ENCODE measurements at places on chromosomes 13 and 19.
A peak's percentile ranks its signal among the peaks of the same experiment; 100 is the strongest.

GRCh38 chr19:23512151-23512925, 117.1 kb upstream of the ZNF91 start:
- DNase-seq: no peak

- no peak for DNase-seq
Measured at GRCh38 chr13:85521657-85522056, 277.6 kb downstream of the SLITRK6 start.

- no peak for DNase-seq
Measured at GRCh38 chr19:39727070-39727800, 10.6 kb downstream of the CLC start.

GRCh38 chr19:58058467-58058866, 615 bp upstream of the ZNF135 start:
- DNase-seq: no peak

DNA sequence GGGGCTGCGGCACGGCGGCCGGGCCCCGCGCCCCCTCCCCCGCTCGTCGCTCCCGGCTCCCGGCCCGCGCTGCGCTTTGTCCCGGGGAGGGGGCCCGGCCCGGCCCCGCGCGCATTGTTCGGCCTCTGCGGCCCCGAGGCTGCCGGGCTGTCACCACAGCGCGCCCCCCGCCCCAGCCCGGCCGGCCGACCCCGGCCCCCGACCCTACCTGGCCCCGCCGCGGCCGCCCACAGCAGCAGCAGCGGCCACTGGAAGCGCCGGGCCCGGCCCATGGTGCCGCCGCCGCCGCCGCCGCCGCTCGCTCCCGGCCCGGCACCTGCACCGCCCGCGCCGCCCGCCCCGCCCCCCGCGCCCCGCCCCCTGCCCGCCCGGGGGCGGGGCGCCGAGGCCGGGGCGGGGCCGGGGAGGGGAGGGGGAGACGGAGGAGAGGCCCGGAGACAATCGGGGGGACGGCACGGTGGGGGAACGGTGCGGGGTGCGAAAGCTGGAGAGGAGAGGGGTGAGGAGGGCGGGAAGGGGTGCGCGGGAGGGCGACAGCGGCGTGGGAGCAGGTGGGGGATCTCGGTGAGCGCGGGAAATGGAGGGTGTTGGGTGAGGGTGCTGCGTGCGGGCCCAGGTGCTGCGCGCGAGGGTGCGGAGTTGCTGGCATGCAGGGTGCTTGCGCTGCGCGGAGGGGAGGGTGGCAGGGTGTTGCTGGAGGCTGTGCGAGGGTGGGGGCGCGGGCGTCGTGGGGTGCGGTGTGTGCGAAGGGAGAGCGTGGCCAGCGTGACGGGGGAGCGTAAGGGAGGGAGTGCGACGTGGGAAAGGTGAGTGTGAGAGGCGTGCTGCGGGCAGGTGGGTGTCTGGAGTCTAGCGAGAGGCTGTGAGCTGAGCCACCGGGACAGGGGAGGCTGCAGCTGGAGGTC, at the start of gene CADM4:
TSS of gene CADM4 (minus strand) at position 332 of the 905 bp plus-strand sequence. CDS start at position 272, 60 bp downstream.
- DNase-seq: no peak

- DNase-seq: no peak
Measured at GRCh38 chr19:49165865-49166301, 8.3 kb downstream of the TRPM4 start.

DNA sequence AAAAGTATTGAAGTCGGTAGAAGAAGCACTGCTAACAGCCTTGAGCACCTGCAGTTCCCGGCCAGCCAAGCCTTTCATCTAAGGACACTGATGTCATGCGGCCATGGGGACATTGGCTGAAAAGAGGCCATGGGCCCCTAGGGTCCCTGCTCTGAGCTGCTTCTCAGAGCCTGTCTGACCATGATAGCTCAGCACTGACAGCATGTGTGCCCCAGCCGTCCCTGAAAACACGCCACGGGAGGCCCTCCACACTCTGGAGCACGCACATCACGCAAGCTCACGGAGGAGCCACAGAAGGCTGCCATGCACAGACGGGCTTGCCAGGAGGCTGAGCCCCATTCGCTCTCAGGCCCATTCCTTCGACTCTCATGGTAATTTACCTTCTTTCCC, 51.8 kb downstream of the MLLT1 start:
- DNase-seq: no peak

DNA sequence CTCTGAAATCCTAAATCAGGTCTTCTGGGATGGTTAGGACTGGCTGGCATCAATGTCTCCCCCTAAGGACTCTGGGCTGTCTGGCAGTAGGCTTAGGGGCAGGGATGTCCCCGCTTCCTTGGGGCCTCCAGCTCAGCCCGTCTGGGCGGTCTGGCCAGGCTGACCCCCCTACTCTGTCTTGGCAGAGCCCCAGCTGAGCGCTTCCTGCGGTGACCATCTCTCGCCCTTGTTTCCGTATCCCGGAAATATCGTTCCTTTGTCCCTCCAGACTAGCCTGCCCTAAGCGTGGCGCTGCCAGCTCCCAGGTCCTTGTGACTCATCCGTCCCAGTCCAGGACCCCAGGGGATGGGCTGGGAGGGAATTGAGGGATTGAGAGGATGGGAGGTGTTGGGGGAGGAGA, 11.3 kb downstream of the GTPBP3 start:
- DNase-seq: peak; percentile 56

DNA sequence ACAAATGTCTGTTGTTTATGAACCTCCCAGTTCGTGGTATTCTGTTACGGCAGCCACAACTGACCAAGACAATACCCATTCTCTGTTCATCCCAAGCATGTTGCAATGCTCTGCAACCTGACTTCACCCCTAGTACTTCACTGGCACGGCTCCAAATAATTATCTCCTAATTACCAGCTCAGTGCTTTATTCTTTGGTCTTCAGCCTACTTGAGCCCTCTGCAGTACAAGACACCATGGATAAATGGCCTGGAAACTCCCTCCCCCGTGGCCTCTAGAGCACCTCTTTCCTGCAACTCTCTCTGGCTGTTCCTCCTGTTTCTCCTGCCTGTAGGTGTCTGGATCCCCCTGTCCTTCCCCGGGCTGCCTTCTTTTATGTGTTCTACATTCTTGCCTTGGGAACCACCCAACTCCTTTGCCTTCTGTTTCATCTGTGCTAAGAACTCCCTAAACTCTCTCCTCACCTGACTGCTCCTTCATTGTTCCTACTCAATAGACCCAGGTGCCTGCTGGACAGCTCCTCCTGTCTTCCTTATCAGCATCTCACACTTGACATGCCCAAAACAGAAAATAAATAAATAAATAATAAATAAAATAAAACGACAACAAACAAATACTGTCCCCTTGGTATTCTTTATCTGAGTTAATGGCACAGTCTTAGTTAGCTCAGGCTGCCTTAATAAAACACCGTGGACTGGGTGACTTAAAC, 200.4 kb upstream of the IPO5 start:
- DNase-seq: no peak

GRCh38 chr19:55546822-55547614, 1.7 kb upstream of the SBK3 start:
- no peak for DNase-seq

DNA sequence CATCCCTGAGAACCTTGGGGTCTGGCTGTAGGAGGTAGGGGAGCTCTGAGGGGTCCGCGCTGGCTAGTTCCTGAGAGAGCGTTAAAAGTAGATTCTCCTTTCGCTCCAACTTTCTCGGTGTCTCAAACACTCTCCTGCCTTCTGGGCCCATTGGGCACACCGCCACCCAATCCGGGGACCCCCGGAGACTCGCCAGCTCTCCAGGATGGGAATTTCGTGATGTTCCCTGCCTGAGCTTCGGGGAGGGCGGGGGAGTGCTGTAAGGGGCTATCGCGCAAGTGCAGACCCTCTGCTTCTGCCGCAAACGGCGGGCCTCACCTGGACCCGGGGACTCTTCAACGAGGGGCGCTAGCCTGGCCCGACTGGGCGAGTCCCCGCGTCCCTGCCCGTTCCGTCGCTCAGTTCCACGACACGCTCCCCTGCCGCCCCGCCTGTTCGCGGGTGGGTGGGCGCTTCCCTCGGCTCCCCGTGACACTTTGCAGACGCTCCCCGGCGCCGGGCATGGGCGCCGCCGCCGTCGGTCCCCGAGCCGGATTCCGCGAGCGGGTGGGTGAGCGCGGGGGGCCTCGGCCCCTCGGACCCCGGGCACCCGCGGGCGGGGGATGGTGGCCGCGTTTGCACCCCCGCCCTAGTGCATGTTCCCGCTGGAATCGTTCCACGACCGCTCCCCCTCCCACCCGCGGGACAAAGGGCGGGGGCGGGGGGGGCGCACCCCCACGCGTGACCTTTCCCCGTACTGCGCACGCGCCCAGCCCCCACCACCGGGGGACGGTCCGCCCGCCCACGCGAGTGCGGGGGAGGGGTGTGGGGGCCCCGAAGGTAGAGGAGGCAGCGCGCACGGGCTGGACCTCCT, at the start of gene CCDC106:
TSS of gene CCDC106 (plus strand) at position 481 of the 853 bp plus-strand sequence. CDS start 835 bp downstream, outside the sequence.
- DNase-seq: no peak

- DNase-seq: no peak
Measured at GRCh38 chr19:16041299-16041990, 34.9 kb upstream of the TPM4 start.

DNA sequence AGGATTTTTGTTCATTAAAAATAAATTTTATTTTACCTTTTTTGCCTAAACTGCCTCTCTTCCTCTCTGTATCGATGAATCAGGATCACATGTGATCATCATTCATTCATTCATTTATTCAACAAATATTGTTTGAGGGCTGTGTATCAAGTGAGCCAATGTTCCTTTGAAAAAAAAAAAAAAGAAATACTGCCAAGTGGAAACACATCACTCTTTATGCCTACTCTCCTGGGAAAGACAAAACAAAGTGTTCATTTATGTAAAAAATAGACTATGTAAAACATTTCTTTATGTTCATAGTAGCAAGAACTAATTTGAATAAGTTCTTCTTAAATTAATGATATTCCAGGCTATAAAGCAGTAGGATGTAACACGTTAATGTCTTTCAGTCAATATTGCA, 233.1 kb downstream of the POSTN start:
- no peak for DNase-seq

- no peak for DNase-seq
Measured at GRCh38 chr13:66665991-66666390, 564.1 kb downstream of the PCDH9 start.

- DNase-seq: peak; percentile 98
Measured at GRCh38 chr13:110869805-110870706, 44.8 kb downstream of the ANKRD10 start.

GRCh38 chr19:29872224-29872731, 60.5 kb downstream of the CCNE1 start:
- no peak for DNase-seq

GRCh38 chr13:80508031-80508430, 167.1 kb upstream of the SPRY2 start:
- no peak for DNase-seq

DNA sequence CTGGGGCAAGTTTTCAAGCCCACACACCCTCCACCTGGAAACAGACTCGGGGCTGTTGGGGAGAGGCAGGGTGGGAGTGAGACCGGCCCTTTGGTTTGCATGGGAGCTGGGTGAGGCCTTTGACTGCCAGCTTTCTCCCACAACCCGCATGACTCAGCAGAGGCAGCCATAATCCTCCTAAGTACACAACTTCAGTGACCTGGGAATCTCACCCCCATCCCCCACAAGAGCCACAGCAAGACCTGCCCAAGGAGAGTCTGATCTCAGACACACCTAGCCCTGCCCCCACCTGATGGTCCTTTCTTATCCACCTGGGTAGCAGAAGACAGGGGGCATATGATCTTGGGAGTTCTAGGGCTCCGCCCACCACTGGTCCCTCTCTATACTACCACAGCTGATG, 1615.4 kb downstream of the EFNB2 start:
- no peak for DNase-seq

- DNase-seq: no peak
Measured at GRCh38 chr19:28285078-28285477, 927.9 kb downstream of the UQCRFS1 start.

GRCh38 chr19:45100846-45101252, 7.9 kb downstream of the PPP1R37 start:
- DNase-seq: no peak

DNA sequence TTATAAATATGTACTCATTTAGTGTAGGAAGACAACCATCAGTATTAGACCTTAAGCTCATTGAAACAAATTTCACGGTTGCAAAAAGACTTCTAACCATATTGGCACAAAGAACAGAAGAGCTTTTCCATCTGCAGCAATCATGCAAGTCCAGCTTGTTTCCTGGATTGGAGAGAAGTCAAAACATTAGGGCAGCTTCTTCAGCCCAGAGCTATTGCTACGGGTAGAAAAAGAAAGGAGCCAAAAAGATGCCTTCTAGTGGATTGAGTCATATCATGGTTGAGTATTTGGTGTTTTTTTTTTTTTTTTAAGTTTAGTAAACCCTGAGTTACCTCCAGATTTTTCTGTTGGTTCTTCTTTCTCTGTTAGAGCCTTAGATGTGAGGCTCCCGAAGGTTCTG, 99.8 kb downstream of the WDFY2 start:
- no peak for DNase-seq

GRCh38 chr19:2356036-2356646, 3.9 kb upstream of the TMPRSS9 start:
- no peak for DNase-seq

GRCh38 chr13:33870046-33870668, 52.2 kb downstream of the RFC3 start:
- DNase-seq: no peak

DNA sequence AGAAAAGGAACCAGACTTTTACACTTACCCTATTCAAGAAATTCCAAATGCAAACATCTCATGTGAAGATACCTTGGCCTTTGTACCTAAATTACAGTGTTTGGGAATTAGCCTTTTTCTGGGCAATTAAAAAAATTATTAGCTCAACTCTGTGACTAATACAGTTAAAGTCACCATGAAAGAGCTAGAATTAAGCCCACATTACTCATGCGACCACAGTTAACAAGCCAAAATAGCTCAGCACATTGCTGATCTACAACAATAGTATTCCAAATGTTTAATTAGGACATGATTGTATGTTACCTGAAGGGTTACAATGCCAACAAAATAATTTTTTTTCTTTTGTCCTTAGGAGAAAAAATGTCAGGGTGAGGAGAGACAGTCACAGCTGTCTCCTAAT, 263.6 kb upstream of the GPC6 start:
- no peak for DNase-seq

- no peak for DNase-seq
Measured at GRCh38 chr13:24241336-24241735, 68.0 kb upstream of the C1QTNF9 start.

- no peak for DNase-seq
Measured at GRCh38 chr13:109243311-109243951, 543.0 kb downstream of the IRS2 start.

GRCh38 chr19:38545596-38545995, 72.2 kb downstream of the MAP4K1 start:
- no peak for DNase-seq

GRCh38 chr19:32123355-32123940, 222.0 kb upstream of the ZNF507 start:
- no peak for DNase-seq
